Stimulated activated CD4-positive, alpha-beta T cell treated with anti-CD3 and anti-CD28 coated beads, Interleukin-4, amount 100 ng/mL, for 1 hour (primary cell): ENCODE measurements at places on chromosomes 11 and 22.

GRCh38 chr22:18082467-18082866, 4.7 kb downstream of the PEX26 start:
- DNase-seq, result no peak

DNA sequence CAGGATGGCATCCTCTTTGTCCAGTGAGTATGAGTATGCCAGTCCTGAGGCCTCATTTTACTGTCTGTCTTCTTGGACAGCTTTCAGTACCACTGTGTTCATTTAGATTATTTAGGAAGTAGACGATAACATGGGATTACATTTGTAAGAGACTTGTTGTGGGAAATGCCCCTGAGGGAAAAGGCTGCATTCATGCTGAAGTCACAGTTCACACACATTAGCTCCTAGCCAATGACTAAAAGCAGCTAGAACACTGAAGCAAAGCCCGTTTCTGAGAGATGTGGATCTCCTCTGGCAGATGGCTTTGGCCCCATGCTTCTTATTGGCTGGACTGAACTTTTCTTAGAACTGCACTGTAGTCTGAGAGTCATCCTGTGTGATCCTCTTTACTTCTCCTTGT, 242.4 kb downstream of the FAM76B start:
- DNase-seq, result no peak

GRCh38 chr11:96200243-96200642, 142.8 kb downstream of the MAML2 start:
- DNase-seq, result no peak

- DNase-seq, result no peak
These were observed 16.0 kb upstream of the TMPRSS13 start for GRCh38 chr11:117945047-117945810.

DNA sequence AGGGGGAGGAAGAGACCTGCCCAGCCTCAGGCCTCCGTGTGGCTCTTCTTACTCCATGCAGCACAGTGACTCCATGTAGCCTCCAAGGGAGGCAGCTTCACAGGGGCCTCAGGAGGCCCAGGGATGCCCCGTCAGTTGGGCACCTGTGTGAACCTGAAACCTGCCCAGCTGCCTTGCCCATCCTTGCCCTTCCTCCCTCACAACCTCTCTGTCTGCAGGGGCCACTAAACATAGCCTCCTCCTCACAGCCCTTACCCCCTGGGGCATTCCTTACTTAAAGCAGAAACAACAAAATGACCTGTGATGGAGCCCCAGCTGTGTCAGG, 7.1 kb downstream of the LRRC32 start:
- no peak for DNase-seq

DNA sequence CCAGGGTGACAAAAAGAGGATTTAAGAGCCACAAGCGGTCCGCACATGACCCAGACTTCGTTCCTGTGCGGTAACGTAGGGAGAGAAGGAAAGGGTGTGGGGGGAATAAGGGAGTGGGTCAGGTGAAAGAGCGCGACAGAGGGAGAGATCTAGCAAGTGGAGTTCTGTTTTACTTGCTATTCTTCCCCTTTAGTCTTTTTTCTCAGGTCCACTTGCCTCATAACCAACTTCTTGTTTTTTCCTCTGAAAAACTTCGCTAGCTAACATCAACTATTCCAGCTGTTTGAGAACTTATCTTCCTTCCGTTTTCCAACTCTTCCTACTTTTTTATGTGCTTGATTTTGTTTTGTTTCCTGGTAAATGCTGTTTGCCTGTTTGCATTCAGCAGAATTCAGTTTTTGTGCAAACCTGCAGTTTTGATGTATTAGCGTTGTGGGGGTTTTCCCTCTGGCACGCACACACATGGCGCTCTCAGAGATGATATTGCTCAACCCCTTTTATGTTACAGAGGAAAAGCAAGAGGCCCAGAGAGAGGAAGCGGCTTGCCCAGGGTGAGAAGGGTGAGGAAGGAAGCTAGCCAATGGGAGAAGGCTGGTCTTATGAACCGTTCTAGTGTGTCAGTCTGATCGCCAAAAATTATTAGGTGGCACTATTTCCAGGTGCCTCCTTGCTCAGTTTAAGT, 592 bp upstream of the CTSC start:
- peak; percentile 46 for DNase-seq

DNA sequence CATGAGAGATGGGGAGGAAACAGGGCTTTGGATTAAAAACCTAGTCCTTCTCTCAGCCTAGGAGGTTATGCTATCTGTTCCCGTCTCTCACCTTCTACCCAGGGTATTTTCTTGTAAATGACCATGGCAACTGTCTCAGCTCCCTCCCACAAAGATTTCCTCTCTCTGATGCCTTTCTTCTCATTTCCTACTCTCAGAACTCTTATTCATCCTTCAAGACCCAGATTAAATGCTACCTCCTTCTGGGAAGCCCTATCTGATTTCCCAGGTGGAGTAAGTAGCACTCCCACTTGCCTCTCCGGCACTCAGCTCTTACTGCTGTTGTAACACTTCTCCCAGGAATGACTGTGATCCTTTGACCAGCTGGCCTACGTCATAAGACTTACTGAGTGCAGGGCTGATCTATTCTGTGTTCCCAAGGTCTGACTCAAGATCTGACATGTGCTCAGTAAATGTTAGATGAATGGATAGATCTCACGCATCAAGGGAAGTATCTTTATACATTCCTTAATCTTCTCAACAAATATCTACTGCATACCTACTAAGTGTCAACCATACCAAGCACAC, 175.0 kb downstream of the TENM4 start:
- DNase-seq, result no peak

GRCh38 chr11:45663486-45664375, 1.7 kb downstream of the CHST1 start:
- DNase-seq, result no peak

DNA sequence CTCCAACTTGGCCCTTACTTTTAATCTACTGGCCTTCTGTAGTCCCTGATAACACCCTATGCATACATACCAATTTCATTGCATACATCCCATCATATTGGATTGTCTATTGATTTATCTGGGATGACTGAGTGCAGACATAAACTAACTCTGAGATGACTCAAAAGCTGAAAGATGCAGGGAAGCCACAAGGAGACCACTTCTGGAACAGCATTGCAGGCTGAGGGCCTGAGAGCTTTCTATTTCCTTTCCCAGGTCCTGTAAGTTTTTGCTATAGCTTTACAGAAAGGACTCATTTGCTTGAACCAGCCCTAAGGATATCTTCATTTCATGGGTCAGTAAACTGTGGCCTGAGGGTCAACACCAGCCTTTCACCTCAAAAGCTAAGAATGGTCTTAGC, 15.1 kb upstream of the SPON1 start:
- DNase-seq, result no peak
